ENCODE measurements at places on chromosomes 2 and 18.
A peak's percentile ranks its signal among the peaks of the same experiment; 100 is the strongest.

DNA sequence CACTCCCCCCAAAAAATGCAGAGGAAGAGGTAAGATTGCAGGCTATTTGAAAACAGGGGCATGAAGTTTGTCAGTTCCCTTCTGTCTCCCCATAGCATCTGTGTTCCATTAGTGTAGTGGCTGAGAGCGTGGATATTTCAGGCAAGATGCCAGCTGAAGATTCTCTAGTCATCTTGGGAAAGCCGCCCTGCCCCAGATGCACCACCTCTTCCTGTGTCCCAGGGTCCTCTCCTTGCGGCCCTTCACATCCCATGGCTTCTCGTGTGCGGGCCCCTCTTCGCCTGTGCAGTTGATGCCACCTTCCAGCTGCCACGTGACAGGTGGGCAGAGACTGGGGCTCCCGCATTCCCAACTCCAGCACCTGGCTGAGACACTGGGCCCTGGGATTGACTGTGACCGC is 16.1 kb downstream of the TMEM127 start:
- ATAC-seq: no peak

GRCh38 chr2:152309352-152310214 is 25.4 kb upstream of the FMNL2 start:
- ATAC-seq: no peak

DNA sequence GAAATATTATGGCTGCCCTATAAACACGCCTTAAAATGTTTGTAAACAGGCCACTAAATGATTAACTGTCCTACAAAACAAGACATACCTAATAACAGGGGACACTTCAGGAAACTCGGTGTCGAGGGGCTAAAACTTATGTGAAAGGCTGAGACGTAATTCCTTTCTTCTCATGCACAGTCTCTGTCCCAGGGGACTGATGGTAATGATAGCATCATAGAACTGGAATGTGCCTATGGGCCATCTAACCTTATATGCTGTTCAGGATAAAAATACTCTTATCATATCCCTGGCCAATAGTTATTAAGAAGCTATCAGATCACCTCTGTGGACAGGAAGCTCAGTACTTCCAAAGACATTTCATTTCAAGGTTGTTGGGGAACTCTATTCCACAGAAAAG is 252.6 kb upstream of the RASGRP3 start:
- ATAC-seq: no peak

DNA sequence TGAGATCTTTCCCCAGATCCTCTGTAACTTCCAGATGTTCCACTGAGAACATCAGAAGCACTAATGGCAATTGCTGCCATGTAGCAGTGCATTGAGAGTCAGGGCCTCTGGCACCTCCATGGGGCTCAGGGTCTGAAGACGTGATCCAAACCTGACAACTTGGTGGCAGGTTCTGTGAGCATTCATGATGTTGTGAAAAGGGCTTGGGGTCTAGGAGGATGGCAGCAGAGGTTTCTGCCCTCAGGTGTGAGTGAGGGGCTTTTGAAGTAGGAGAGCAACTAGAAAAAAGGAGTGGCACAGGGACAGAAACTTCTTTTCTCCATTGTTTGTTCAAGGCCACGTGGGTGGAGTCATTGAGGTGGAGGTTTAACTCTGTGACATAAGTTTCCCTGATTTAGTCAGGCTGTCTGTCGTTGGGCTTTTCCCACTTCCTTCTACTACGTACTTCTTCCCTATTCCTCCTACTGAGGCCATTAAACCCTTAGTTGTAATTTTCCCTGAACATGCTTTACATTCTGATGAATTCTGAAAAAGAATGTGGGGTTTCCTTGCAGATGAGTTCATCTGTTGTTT is 13.1 kb downstream of the CFLAR start:
- ATAC-seq: peak; percentile 34

DNA sequence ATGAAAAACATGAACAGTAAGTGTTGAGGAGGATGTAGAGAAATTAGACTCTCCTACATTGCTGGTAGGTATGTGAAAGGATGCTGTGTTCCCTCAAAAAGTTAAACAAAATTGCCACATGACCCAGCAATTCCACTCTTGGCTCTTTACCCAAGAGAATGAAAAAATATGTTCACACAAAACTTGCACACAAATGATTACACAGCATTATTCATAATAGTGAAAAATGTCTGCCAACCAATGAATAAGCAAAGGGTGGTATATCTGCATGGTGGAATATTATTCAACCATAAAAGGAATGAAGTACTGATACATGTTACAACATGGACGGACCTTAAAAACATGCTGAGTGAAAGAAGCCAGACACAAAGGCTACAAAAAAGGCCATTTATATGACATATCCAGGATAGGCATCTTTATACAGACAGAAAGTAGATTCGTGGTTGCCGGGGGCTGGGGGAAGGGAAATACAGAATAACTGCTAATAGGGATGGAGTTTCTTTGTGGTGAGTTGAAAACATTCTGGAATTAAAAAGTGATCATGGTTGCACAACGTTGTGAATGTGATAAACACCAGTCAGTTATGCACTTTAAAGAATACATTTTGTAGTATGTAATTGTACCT is 85.4 kb upstream of the MYO3B start:
- ATAC-seq: no peak

DNA sequence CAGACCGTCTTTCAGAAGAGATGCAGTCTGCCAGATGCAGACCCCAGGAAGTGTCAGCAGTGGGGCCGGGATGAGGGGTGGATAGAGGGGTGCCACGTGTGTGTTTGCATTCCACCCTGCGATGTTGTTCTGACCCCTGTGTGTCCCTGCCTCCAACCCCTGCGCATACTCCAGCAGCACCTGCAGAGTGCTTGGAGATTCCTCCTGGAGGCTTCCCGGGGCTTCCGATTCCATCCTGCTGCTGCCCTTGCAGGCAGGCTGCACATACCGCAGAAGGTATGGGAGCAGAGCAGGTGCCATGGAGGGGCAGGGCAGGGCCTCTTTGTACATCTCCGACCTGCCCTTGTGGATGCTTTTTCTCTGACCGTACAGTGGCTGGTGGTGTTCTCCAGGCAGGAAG is 177.2 kb downstream of the SH3RF3 start:
- ATAC-seq: no peak

GRCh38 chr2:15993232-15993610 is 52.9 kb downstream of the MYCN start:
- ATAC-seq: peak; percentile 20

GRCh38 chr2:222627764-222628163 is 28.1 kb downstream of the FARSB start:
- ATAC-seq: no peak

DNA sequence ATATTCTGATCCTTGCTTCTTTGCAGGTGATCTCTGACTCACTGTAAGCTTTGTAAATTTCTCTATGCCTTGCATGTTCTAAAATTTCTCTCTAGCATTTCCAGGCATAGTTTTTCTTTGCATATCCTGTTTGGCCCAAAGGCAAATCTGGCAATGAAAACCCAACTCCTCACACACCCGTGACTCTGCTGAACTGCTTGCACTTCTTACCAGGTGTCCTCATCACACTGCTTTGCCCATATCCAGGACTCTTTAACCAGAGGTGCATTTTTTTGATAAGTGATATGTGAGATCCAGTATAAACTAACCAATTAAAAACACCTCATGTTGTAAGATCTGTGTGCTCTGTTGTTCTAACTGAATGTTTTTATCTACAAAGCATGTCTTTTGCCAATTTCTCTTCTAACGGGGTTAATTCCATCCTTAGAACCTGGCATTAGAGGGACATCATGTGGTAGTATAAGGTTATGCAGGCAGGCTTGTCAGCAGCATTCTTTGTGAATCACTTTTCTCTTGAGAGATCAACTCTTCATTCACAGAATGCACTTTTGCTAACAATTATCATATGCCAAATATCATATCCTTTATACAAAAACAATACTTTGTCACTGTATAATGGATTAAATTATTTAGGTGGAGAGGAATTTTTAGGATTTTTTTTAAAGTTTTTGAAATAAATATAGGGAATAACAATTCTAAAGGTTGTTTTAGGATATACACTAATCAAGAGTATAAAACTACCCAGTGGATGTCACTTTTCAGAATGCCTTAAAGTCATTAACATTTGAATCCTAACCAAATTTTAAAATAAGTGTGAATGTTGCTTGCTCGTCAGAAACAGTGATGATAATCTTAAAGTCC is 20.8 kb upstream of the TMX3 start:
- no peak for ATAC-seq

DNA sequence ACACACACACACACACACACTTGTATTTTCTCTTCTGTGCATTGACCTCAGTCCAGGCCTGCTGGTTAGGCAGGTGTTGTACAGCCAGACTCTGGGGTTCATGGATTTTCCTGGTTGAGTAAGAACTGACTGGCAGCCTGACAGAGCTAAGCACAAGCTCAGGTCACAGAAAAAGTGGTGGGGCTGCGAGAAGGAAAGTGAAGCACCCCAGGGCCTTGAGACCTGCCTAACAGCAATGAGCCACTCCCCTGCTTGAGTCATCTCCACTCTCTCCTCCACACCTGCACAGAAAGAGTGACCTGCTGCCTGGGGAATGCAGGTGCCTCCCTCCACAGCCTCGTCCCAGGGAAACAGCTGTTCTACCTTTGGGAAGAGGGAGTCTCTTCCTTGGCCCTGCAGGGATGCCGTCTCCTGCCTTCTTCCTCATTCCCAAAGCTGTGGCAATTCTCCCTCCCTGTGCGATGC is 91.4 kb upstream of the LGALSL start:
- no peak for ATAC-seq

DNA sequence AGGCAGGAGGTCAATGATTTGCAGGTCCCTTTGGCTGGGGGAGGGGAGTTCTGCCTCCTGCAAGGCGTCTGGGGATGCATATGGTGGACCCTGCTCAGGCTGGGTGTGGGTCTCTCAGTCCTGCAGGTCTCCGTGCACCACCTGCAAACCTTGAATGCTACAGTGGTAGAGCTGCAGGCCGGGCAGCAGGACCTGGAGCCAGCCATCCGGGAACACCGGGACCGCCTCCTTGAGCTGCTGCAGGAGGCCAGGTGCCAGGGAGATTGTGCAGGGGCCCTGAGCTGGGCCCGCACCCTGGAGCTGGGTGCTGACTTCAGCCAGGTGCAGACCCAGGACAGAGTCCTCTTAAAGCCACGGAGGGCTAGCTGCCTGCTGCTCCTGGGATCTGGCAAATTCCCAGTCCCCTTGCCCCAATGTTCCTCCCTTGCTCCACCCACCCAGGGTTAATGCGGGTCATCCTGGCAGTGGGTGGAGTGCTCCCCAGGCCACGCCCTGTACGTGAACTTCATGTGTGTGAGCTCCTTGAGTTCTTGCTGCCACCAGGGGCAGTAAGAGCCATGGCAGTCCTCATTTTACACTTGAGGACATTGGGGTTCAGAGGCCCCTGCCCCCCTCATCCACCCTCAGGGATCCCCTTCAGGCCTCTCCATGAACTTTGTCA is 3.1 kb downstream of the PROM2 start:
- ATAC-seq: no peak

DNA sequence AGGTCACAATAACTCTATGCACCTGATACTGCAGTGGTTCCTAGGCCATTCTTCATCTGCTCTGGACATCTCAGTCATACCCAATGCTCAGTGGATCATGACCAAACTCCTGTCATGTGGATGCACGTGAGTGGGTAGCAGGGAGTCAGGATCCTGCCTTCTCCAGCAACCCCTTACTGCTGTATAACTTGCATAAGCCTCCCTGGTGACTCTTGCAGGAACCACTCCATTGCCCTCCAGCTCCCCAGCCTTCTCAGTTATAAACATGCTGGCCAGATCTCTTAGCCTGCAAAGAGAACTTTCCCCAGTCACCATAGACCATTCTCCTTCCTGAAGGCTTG is 98.6 kb upstream of the ZNF397 start:
- ATAC-seq: no peak

Measured in stimulated activated memory B cell treated with anti-CD40 and anti-IgM and Interleukin-4, amounts not matched to agents 10 μg/mL and 1 μg/mL and 100 μg/mL, for 72 hours (primary cell).